ENCODE measurements at places on chromosomes 7 and 10. TPM values are rescaled to one million over a fixed set of nuclear protein-coding genes. Genes with fewer than 3 reads are reported as not detected.

CALCR gene
- total RNA-seq, result not detected

PNLIP gene
- not detected for total RNA-seq

CAV1 gene
- not detected for total RNA-seq

GRCh38 chr7:74206589-74207120, 3.2 kb upstream of the LAT2 start:
- peak; percentile 61 for DNase-seq

Measured in HepG2 (cell line).